ENCODE measurements at places on chromosomes 5 and 9. TPM values are rescaled to one million over a fixed set of nuclear protein-coding genes. Genes with fewer than 3 reads are reported as not detected.

Gene TMEFF1
- 1.7 TPM for total RNA-seq

Gene UGT3A1
- not detected for total RNA-seq

Gene SLC4A9
- total RNA-seq = 0.20 TPM

Gene PPP2R2B
- total RNA-seq = not detected

Gene CXXC5
- total RNA-seq = 68.2 TPM

Gene REEP2
- 1.3 TPM for total RNA-seq

Gene UBE2QL1
- not detected for total RNA-seq

Gene CNTNAP3B
- 0.24 TPM for total RNA-seq

Gene SPINK4
- total RNA-seq = not detected

Gene NDUFA8
- total RNA-seq = 73.4 TPM

Gene ZNF79
- 5.8 TPM for total RNA-seq

Gene TAF1L
- 0.07 TPM for total RNA-seq

Gene IFNA21
- not detected for total RNA-seq

Gene AQP7
- total RNA-seq = 0.59 TPM

Gene TAF11L5
- not detected for total RNA-seq

Gene CCDC152
- total RNA-seq = 0.25 TPM

Gene TLR4
- 0.28 TPM for total RNA-seq

Gene ANKDD1B
- total RNA-seq = 0.20 TPM

Gene SLC36A2
- not detected for total RNA-seq

Gene PCDHGA12
- not detected for total RNA-seq

Gene ZER1
- total RNA-seq = 70.0 TPM

Gene MARVELD2
- 16.2 TPM for total RNA-seq

Gene CTNNAL1
- total RNA-seq = 71.3 TPM

Gene SHB
- total RNA-seq = 23.8 TPM

Gene FCN1
- total RNA-seq = not detected

Gene GABRA1
- not detected for total RNA-seq

Gene FBP1
- total RNA-seq = 34.9 TPM

Gene CDH6
- not detected for total RNA-seq

Gene LAMC3
- total RNA-seq = 0.38 TPM

Gene PRSS3
- total RNA-seq = 1.0 TPM

Gene PCDHB10
- not detected for total RNA-seq

Gene GPX3
- total RNA-seq = 93.2 TPM

Gene HTR4
- total RNA-seq = not detected

Gene ABCA1
- 22.4 TPM for total RNA-seq

Gene PARP8
- total RNA-seq = 17.6 TPM

Gene SMIM32
- not detected for total RNA-seq

Gene PAEP
- not detected for total RNA-seq

Gene TIMD4
- total RNA-seq = not detected

Gene SHLD3
- 1.9 TPM for total RNA-seq

Gene MYMK
- not detected for total RNA-seq

Gene SGCD
- total RNA-seq = not detected

Gene NUP155
- total RNA-seq = 92.3 TPM

Gene OR1J2
- not detected for total RNA-seq

Gene SV2C
- not detected for total RNA-seq

Gene CFAP77
- total RNA-seq = not detected

Gene TMEM252
- not detected for total RNA-seq

Gene ROR2
- not detected for total RNA-seq

Gene EFNA5
- 38.0 TPM for total RNA-seq

Gene SURF6
- 21.2 TPM for total RNA-seq

Gene C5orf52
- not detected for total RNA-seq

Gene SYK
- 32.1 TPM for total RNA-seq

Gene TMC1
- 9.0 TPM for total RNA-seq

Gene FXN
- 19.5 TPM for total RNA-seq

Gene ASS1
- 255 TPM for total RNA-seq
